Astrocyte (in vitro differentiated cells and primary cell): ENCODE measurements at places on chromosomes 12 and 14. TPM values are rescaled to one million over a fixed set of nuclear protein-coding genes. Genes with fewer than 3 reads are reported as not detected.

GRCh38 chr12:92096346-92097136 is 49.1 kb downstream of the BTG1 start:
- peaks cover 18% of the 10 kb centered on the region for H3K4me1 ChIP-seq
- H3K27me3 ChIP-seq: no peaks in the 10 kb centered on the region
- H3K27ac ChIP-seq: no peak overlapping the region
- no peak overlapping the region for H3K4me3 ChIP-seq

DNA sequence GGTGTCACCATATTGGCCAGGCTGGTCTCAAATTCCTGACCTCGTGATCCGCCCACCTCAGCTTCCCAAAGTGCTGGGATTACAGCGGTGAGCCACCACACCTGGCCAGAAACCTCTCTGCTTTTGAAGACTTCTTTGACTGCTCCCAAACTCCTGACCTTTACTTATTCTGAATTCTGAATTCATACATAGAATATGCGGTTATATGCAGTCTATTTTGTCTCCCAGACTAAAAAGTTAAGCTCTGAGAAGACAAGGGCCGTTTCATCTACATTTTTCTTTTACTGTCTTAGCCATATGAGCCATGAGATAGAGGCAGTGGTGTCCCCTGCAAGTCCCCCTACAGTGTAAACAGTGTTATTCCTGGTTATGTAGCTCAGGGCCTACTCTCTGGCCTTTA is 179.3 kb downstream of the NTF3 start:
- H3K27me3 ChIP-seq: no peaks in the 10 kb centered on the region
- no peak overlapping the region for H3K4me3 ChIP-seq
- no peak for DNase-seq
- no peak overlapping the region for H3K27ac ChIP-seq

DNA sequence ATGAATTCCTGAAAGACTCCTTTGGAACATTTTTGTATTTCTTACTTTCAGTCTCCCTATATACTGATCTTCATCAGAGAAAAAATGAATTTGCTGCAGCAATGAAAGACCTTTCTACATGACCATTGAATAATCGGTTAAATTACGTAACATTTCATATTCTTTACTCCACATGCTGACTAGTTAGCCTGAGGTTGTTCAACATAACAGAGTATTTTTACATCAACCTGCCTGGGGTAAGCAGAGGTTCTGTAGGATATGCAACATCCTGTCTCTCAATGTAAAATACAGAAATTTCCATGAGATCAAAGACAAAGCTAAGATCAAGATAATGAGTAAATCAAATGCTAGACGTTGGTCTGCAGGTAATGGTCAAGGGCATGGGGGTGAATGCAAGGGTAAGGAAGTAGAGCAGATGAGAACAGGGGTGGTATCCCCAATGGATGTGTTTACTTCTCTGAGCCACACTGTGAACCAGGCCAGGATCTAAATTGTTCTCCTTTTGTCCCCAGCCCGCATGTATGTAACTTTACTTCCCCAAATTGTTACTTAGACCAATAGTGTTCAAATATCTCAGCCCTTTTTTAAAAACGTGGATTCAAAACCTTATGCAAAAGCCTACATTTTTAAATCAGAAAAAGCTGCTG is 45.4 kb downstream of the DUSP6 start:
- DNase-seq: no peak
- H3K27ac ChIP-seq: no peak overlapping the region
- no peaks in the 10 kb centered on the region for H3K36me3 ChIP-seq
- no peaks in the 10 kb centered on the region for H3K4me1 ChIP-seq

DNA sequence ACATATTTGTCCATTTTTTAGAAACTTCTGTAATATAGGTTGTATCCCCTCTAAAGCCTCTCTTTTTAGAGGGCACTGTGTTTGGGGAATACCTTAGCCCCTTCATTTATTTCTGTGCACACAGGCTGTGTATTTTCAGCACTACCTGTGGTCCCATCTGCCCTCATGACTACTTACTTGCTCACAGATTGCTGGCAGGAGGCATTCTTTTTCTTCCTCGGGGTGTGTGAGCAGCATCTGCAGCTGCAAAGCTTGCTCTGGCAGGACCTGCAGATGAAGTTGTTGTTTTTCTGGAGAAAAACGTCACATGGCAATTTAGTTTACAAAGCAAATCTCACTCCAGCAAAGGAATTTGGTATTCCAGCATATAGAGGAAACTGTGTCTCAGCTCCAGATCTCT is 24.3 kb downstream of the ANG start:
- no peaks in the 10 kb centered on the region for H3K4me1 ChIP-seq
- DNase-seq: no peak
- H3K36me3 ChIP-seq: no peaks in the 10 kb centered on the region
- H3K4me3 ChIP-seq: no peak overlapping the region
- H3K27me3 ChIP-seq: no peaks in the 10 kb centered on the region

DNA sequence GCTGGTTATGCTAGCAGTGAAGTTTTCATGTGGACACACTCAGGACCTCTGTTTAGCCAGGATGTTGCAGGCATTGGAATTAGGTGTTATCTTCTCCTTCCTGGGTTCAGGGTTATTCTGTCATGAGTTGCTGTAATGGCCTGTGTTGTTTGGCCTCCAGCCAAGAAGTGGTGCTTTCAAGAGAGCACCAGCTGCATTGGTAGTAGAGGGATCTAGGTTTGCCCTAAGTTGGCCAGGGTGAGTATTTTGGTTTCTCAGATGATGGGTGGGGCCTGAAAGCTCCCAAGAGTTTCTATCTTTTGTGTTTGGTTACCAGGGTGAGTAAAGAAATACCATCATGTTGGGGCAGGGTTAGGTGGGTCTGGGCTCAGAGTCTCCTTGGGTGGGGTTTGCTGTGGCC is 2.7 kb upstream of the GZMH start:
- H3K27ac ChIP-seq: no peak overlapping the region
- no peak overlapping the region for H3K4me3 ChIP-seq
- no peak for DNase-seq
- no peaks in the 10 kb centered on the region for H3K36me3 ChIP-seq
- H3K4me1 ChIP-seq: no peaks in the 10 kb centered on the region

DNA sequence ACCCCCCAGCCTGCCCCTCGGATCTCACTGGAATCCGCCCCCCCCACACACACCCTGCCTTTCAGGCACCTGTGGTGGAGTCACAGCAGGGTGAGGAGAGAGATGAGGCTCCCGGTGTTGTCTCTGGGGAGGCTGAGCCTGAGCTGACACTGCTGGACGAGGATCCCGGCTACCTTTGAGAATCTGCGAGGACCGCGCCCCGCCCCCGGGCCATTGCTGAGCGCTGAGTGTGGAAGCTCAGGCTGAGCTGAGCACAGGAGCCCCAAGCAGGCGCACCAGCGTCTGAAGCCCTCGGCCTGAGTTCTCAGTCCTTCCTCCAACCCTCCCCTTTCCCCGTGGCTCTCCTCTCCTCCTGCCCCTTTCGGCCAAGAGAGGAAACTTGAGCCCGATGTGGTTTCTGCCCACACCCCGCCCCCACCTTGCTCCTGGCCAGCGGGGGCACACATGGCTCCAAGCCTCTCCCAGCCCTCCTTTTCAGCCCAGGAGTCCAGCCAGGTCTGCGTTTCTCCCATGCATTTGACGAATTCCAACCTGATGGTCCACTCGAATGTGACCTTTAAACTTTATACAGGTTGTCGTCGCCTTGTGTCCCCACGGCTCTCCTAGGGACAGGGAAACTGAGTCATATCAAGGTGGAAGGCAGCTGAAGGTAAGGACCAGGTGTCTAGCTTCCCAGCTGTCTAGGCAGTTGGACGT is at the start of gene NFE2:
NFE2 (minus strand) TSS at position 284 of the 696 bp plus-strand sequence. CDS start 5,767 bp downstream, outside the sequence.
- no peak within 1 kb of the TSS for H3K27ac ChIP-seq
- peak within 1 kb of the TSS; percentile 25 for H3K4me3 ChIP-seq
- no peaks in the 10 kb centered on the region for H3K36me3 ChIP-seq
- H3K4me1 ChIP-seq: peaks cover 9% of the 10 kb centered on the region

DNA sequence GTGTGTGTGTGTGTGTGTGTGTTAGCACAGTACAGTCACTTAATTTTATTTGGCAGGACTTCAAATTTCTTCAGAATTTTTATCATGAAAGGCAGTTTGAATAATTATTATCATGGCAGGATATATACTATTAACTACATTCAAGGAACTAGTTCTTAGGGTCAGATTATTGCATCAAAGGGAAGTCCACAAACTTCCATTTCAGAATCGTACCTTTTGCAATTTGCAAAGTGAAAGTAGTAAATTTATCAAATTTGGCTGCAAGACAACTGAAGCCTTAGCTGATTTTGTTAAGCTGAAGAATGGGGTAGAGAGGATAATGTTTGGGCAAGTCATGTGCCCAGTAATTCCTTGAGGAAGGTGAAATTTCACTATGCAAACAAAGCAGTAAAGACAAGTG is 68.2 kb downstream of the PLEKHG7 start:
- H3K4me3 ChIP-seq: no peak overlapping the region
- no peaks in the 10 kb centered on the region for H3K27me3 ChIP-seq
- H3K36me3 ChIP-seq: no peaks in the 10 kb centered on the region
- no peak for DNase-seq
- no peak overlapping the region for H3K27ac ChIP-seq

DNA sequence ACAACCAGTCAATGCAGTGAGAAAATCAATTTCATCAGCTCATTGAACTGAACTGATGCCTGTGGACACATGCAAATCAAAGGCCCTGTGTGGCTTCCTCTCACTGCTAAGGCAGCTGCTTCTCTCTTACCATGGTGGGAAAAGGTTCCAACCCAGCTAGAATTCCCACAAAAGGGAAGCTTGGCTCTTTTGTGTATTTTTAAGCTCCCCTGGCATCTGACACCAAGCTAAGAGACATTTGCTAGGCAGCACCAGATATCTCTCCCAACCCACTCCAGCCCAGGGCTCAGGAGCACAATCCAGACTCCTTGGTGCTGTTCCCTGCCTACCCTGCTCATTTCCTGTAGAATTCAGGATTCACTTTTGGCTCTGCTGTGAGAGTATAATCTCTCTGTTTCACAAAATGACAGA is 129.6 kb downstream of the GXYLT1 start:
- no peak overlapping the region for H3K27ac ChIP-seq
- DNase-seq: no peak
- no peaks in the 10 kb centered on the region for H3K36me3 ChIP-seq
- no peak overlapping the region for H3K4me3 ChIP-seq
- H3K27me3 ChIP-seq: no peaks in the 10 kb centered on the region

- no peaks in the 10 kb centered on the region for H3K27me3 ChIP-seq
- H3K27ac ChIP-seq: no peak overlapping the region
- DNase-seq: no peak
- H3K4me3 ChIP-seq: no peak overlapping the region
- no peaks in the 10 kb centered on the region for H3K4me1 ChIP-seq
- H3K36me3 ChIP-seq: no peaks in the 10 kb centered on the region
Measured at GRCh38 chr14:28130610-28131284, 635.8 kb upstream of the FOXG1 start.

GRCh38 chr14:25041484-25041883 is 8.5 kb downstream of the STXBP6 start:
- no peaks in the 10 kb centered on the region for H3K36me3 ChIP-seq
- H3K4me1 ChIP-seq: no peaks in the 10 kb centered on the region
- H3K27me3 ChIP-seq: no peaks in the 10 kb centered on the region
- H3K4me3 ChIP-seq: no peak overlapping the region
- peak; percentile 8 for DNase-seq
- H3K27ac ChIP-seq: no peak overlapping the region

DNA sequence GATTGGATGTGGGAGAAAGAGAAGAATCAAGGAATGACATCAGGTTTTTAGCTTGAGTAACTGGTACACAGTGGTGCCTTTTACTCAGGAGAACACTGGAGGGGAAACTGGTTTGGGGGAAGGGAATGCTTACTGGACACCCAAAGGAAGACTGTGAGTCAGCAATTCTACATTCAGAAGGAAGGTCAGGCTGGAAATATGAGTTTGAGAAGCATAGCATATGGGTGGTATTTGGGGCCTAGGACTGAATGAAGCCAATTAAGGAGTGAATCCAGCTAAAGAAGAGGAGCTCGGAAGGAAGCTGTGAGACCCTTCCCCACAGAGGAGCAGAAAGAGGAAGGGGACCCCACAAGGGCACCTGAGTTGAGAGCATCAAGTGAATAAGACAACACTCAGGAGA is 35.4 kb downstream of the DMAC2L start:
- DNase-seq: peak; percentile 55
- no peak overlapping the region for H3K4me3 ChIP-seq
- no peak overlapping the region for H3K27ac ChIP-seq
- H3K4me1 ChIP-seq: peaks cover 42% of the 10 kb centered on the region
- no peaks in the 10 kb centered on the region for H3K36me3 ChIP-seq
- H3K27me3 ChIP-seq: no peaks in the 10 kb centered on the region

GRCh38 chr14:99270458-99271220 is 1.4 kb downstream of the BCL11B start:
- peaks cover 50% of the 10 kb centered on the region for H3K27me3 ChIP-seq
- peaks cover 17% of the 10 kb centered on the region for H3K4me1 ChIP-seq
- no peaks in the 10 kb centered on the region for H3K36me3 ChIP-seq
- H3K27ac ChIP-seq: no peak overlapping the region
- DNase-seq: no peak

- no peak for DNase-seq
- no peak overlapping the region for H3K27ac ChIP-seq
- H3K4me3 ChIP-seq: no peak overlapping the region
- peaks cover 15% of the 10 kb centered on the region for H3K4me1 ChIP-seq
- peaks cover 21% of the 10 kb centered on the region for H3K36me3 ChIP-seq
- no peaks in the 10 kb centered on the region for H3K27me3 ChIP-seq
Measured at GRCh38 chr14:51244591-51244990, 4.5 kb downstream of the TMX1 start.

DNA sequence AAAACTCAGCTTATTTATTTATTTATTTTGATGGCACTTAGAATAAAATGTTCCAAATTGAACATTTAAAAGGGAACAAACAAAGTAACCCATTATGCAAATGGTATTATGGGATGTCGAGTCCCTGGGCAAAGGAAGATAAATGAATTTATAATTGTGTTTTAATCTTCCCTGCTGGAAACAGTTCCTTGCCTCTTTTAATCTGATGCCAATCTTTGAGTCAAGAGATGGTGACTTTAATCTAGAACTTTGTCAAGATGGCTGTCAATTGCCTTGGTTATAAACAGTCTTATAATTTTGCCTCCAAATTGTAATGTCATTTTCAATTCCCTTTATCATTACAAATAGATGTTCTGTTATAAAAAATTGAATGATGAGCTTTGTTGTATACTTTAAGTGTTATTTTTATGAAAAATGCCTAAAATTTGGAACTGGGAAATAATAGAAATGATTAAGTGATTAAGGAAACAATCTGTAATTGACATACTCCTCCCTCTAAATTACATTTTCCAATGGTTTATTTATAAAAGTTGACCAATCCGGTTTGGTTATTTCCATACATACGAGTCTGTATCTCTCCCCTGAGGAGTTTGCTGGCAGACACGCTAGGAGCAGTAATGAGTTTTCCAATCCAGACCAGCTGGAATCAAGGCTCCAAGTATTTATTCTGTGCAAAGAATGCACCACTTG is 134.9 kb upstream of the FRMD6 start:
- H3K27me3 ChIP-seq: no peaks in the 10 kb centered on the region
- H3K4me3 ChIP-seq: no peak overlapping the region
- no peak for DNase-seq
- H3K4me1 ChIP-seq: peaks cover 10% of the 10 kb centered on the region
- no peak overlapping the region for H3K27ac ChIP-seq
- no peaks in the 10 kb centered on the region for H3K36me3 ChIP-seq

Gene BIN2
- not detected in 2 replicates for total RNA-seq

Gene RPGRIP1
- not detected in 2 replicates for total RNA-seq

Gene CAPS2
- total RNA-seq: 3.1 and 3.3 TPM in 2 replicates

Gene KRT80
- total RNA-seq: 2.8 and 3.6 TPM in 2 replicates

Gene GARIN6
- total RNA-seq: not detected in 2 replicates

Gene LRFN5
- 1.5 and 1.6 TPM in 2 replicates for total RNA-seq
